ENCODE measurements at places on chromosomes 11 and 22.
A peak's percentile ranks its signal among the peaks of the same experiment; 100 is the strongest.

GRCh38 chr11:69409812-69410645 is 71.4 kb upstream of the LINC01488 start:
- DNase-seq: peak; percentile 12

DNA sequence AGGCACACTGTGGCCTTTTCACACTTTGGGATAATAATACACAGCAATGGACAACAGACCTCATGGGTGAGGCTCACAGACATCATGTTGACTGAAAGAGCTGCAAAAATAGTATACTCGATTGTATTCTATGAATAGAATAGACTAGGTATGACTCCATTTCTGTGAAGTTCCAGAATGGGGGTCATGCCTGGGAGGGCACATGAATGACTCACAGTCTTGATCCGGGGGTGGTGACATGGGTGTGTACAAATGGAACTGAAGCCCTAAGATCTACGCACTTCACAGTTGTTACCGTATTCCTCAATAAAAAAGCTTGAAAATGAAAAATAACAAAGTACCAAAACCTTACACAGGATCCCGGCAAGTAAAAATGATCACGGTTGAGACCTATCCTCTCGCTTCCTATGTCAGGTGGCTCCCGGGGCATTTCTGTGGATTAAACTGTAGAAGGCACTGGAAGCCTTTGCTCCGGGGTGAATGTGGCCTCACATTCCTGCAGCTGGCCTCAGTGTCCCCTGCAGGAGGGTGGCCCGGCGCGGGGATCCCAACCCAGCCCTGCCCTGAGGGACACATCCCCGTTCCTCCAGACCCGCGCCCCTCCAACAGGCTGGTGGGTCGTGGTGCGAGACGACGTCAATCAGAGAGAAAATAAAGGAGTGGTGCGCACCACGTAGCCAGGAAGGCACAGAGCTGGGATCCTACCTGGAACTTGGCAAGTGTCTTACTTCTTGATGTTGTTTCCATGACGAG is 75.9 kb downstream of the NECTIN1 start:
- no peak for DNase-seq

DNA sequence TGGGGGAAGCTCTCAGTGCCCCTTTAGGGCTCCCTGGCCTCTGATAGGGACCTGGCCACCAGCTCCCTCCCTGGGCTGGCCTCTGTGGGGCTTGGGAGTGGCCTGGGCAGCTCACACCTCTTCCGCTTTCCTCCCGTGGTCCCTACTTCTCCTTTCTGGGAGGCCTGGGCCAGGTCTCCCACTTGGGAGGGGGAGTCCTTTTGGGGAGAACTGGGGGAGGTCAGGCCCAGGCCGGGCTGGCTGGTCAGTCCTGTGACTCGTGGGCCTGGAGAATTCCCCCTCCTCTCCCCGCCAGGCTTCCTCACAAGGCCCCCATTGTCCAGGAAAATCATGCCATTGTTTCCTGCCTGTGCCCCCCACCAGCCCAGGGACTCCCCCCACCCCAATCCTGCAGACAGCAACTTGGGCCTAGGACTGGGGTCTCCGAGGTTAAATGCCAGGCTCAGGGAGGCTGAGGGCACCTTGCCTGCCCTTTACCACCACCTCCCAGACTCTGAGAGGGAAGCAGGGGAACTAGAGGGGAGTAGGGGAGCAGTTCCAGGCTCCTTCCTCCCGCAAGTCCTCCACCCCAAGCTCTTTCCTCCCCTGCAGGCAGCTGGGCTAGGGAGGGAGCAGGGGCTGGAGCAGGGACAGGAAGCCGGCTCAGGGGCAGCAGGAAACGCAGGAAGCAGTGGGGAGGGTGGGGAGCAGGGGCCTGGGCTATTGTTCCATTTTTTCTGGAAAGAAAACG is 2.8 kb downstream of the MAP3K11 start:
- peak; percentile 93 for DNase-seq

DNA sequence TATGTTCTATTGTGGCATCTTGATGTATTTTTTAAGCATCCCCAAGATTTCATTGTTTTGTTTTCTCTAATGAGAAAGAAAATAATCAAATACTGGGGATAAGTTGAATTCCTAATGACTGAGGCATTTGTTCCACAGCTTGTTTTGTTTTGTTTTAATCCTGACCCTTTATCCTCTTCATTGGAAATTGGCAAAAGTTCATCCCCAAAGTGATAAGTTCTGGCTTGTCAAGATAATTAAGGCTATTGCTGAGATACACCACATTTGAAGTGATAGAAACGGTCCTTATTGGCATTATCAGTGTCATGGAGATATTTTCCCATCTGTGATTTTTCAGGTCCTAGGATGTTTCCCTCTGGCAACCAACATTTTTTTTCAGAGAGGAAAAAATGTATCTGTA is 65.0 kb downstream of the SLC36A4 start:
- DNase-seq: no peak

- DNase-seq: peak; percentile 60
Measured at GRCh38 chr22:30386960-30387827, at the start of gene RNF215. Gene RNF215 (minus strand): TSS chr22:30387411. CDS start chr22:30387313, 98 bp downstream.

GRCh38 chr22:35642305-35642741 is 5.9 kb upstream of the APOL6 start:
- DNase-seq: no peak

- no peak for DNase-seq
Measured at GRCh38 chr11:87391496-87391895, 353.8 kb downstream of the TMEM135 start.

DNA sequence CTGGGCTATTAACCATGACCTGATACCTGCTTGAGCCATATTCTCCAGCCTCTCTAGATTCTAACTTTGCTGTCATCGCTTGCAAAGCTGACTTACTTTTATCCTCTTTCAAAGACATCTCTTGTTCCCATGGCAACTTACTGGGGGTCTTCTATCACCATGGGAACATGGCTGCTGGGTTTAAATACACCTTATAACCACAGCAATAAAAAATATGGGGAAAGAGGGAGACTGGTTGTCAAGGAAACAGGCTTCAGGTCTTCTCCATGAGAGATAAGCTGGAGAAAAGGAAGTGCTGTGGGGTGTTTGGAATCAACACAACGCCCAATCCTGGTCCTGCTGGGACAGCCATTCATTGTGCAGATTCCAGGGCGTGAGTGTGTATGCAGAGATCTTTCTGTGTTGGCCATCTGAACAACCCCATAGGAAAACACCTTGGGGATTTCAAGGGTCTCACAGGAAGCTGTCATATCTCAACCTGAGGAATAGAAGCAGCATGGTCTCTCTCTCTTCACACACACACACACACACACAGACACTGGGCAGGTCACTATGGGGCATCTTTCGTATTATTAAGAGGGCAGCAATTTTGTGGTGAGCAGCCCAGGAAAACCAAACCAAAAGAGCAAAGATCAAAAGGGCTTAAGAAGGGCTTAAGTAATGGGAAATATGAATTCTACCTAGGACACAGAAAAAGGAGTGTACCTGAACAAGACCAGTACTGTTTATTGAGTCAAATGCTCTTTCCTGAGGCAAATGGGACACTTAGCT is 344.7 kb upstream of the NCAM1 start:
- DNase-seq: no peak

Measured in inflammatory macrophage treated with lipopolysaccharide for 1 hour (primary cell).